Activated naive CD8-positive, alpha-beta T cell treated with anti-CD3 and anti-CD28 coated beads for 36 hours (primary cell): ENCODE measurements at places on chromosomes 5 and 9. TPM values are rescaled to one million over a fixed set of nuclear protein-coding genes. Genes with fewer than 3 reads are reported as not detected.

DNA sequence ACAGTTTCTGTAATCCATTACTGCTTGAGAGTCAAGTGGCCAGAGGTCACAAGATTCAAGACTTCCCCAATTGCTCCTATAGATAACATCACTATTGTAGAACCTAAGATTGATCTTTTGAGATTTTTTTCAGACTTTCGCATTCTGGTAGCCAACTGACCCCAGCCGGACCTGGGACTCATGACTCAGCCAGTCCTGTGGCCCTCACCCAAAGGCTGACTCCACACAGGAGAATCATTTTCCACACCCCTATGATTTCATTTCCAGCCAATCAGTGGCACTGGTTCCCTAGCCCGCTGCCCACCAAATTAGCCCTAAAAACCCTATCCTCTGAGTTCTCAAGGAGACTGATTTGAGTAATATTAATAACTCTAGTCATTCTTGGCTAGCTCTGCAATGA lies 36.2 kb downstream of the TARS1 start:
- DNase-seq: no peak

DNA sequence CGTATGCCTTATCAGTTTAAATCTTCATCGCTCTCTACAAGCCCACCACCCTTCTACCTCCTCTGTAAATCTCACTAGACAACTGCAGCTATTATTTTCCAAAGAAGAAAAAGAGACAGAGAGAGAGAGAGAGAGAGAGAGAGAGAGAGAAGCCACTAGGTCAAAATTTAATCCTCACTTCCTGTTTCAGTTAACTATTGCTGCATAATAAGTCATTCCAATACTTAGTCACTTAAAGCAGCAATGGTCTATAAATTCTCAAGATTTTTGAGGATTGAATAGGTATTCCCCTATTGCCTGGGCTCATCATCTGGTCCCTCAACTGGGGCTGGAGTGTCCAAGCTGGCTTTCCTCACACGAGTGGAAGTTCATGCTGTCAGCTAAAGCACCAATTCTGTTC lies 68.8 kb downstream of the ITGA1 start:
- DNase-seq: no peak

- DNase-seq: no peak
Observed at GRCh38 chr5:180526269-180526668, 32.1 kb downstream of the CNOT6 start.

- DNase-seq: no peak
Observed at GRCh38 chr9:87696641-87697040, 29.3 kb upstream of the CTSL start.

GRCh38 chr9:119859128-119859527 lies 489.9 kb upstream of the BRINP1 start:
- no peak for DNase-seq

GRCh38 chr5:93800988-93801811 lies 59.8 kb upstream of the POU5F2 start:
- DNase-seq: no peak

GRCh38 chr5:71887680-71888079 lies 168.6 kb downstream of the CARTPT start:
- no peak for DNase-seq

- DNase-seq: no peak
Observed at GRCh38 chr5:43658509-43658908, 55.5 kb downstream of the NNT start.

DNA sequence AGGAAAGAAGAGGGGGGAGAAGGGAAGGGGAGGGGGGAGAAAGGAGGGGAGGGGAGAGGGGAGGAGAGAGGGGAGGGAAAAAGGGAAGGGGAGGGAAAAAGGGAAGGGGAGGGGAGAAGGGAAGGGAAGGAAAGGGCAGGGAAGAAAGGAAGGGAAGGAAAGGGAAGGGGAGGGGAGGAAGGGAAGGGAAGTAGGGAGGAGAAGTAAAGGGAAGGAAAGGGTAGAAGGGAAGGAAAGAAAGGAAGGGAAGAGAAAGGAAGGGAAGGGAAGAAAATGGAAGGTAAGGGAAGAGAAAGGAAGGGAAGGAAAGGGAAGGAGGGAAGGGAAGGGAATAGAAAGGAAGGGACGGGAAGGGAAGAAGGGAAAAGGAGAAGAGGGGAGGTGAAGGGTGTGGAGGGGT lies 248.2 kb downstream of the EBF1 start:
- no peak for DNase-seq

- no peak for DNase-seq
Observed at GRCh38 chr5:167244583-167244982, 1046.9 kb upstream of the WWC1 start.

DNA sequence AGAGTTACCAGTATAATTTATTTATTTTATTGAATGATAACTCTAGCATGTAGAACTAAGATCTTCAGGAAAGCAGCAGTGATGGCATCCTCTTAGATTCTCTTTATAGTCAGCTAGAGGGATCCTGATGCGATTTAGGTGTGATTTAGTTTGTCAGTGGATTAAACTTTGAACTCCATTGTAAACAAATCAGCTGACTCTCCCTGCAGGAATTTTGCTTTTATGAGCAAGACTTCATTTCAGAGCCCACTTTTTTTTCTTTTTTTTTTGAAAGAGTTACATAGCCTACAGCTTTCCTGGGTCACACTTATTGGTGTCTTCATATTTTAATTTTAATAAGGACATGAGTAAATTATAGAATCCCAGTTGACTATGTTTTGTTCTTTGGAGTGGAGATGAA lies 93.8 kb upstream of the SEMA6A start:
- no peak for DNase-seq

GRCh38 chr5:133544346-133544745 lies 68.0 kb downstream of the FSTL4 start:
- DNase-seq: no peak

GRCh38 chr5:78533356-78533755 lies 115.2 kb downstream of the LHFPL2 start:
- no peak for DNase-seq

- DNase-seq: no peak
Observed at GRCh38 chr5:179437341-179438001, 92.2 kb upstream of the ADAMTS2 start.

DNA sequence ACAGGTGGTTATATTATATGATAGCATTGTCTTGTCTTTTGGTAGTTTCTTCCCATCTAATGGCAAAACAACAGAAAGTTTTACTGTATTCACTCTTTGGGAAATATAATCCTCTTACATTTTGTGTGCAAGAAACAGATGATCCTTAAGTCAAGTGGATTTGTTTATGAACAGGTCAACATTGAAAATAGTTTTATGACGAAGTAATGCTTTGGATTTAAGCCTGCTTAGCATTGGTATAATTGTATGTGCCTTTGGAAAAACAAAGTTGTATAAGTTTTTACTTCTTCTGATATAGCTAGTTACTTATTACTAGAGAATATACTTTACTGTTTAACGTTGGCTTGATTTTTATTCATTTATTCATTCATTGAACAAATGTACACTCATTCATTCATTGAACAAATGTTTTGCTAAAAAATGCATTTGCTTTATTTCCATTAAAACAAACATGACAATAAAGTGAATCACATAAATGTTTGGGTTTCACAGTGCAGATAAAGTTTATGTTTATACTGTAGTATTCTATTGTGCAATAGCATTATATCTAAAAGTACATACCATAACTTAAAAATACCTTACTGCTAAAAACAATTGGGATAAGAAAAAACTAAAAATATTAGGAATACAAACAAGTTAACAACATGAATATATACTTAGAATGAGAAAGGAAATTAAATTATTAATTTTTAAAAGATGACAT lies 12.3 kb downstream of the SGCD start:
- no peak for DNase-seq

DNA sequence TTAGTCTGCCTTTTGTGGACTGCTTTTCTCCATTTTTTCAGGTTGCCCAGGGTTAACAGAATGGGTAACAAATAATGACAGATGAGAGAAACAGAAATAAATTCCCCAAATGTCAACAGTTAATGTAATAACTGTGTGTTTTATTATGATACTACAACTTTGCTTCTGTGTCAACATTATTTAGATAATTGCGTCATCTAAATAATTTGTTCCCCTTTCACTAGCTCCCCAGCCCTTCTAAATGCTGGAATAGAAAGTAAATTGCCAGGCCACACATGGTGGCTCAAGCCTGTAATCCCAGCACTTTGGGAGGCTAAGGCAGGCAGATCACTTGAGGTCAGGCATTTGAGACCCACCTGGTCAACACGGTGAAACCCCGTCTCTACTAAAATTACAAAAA lies 53.5 kb downstream of the RNF38 start:
- no peak for DNase-seq

DNA sequence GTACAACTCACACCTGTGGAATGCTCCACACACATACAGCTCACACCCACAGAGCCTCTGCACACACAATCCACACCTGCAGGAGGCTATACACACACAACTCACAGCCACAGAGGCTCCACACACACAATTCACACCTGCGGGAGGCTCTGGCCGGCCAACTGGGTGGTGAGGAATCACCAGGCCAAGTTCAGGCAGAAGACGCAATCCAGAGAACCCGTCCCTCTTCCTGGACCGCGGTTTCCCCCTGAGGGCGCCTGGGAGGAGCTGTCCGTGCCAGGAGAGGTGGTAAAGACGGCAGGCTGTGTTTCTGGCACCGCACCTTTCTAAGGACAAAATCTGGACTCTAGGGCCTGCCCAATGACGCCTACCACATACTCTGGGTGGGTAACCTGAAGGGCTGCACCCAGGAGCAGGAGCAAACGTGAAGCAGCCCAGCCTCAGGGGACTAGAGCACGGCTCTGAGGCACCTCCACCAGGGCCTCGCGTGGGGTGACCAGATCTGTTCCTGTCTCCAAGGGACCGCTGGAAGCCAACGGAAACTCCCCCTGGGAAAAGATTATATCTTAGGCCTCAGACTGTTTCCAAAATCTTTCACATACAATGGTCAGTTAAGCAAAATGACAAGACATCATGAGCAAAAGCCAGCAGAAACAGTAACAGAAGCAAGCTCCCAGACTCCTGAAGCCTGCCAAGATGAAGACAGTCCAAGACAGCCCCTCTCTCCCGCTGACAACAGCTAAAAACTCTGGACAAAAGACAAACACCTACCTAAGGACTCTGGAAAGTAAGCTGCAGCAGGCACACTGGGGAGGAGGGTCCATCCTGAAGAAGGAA lies 16.9 kb downstream of the CAMSAP1 start:
- no peak for DNase-seq

DNA sequence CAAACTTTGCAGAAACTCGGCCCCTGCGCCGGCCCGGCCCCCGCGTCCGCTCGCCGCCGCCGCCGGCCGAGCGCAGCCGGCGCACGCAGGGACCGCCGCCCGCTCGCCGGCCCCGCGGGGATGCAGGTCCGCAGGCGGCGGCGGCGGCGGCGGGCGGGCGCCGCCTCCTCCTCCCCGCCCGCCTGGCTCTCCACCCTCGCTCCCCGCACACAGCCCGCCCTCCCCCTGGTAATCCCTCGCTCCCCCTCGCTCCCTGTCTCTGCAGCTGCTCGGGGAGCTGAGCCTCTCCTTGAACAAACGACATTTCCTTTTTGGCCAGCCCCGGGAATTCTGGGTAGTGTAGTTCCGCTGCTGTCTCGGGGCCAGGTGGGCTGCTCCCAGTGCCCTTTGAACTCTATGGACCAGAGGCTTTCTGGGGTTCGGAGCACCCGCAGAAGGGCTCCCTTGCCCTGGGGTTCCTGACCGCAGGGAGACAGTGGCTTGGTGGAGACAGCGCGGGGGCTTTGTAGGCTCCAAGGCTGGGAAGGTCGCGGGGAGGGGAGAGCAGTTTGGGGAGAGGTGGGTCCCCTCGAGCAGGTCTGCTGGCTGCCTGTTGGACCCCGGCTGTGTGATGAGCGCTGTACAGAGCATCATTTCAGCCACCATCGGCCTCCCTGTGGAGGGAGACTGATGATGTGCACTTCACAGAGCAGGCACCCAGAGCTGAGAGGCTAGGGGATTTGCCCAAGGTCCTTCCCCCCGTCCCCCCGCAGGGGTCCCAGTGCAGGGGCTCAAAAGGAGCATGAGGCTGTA lies 1.8 kb upstream of the FAM78A start:
- peak; percentile 75 for DNase-seq

DNA sequence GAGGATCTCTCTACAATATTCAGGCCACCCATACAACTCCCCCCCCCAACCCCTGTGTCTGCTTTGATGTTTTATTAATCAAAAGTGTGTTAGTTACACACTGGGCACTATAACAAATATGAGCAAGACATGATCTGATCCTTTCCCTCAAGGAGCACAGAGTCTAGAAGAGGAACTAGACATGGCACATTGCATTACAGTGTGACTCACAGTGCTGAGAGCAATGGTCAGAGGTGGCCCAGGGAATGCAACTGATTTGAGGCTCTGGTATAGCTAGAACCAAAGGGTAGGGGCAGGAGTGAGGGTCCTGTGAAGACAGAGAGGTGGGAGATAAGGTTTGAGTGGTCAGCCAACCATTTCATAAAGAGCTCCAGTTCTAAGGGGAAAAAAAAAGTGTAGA lies 539.2 kb downstream of the ACTL7B start:
- DNase-seq: no peak

- no peak for DNase-seq
Observed at GRCh38 chr5:593511-593910, 18.6 kb upstream of the CEP72 start.

GRCh38 chr5:133222521-133222920 lies 170.7 kb downstream of the HSPA4 start:
- DNase-seq: no peak

- DNase-seq: no peak
Observed at GRCh38 chr9:4293293-4293941, 6.5 kb downstream of the GLIS3 start.

DNA sequence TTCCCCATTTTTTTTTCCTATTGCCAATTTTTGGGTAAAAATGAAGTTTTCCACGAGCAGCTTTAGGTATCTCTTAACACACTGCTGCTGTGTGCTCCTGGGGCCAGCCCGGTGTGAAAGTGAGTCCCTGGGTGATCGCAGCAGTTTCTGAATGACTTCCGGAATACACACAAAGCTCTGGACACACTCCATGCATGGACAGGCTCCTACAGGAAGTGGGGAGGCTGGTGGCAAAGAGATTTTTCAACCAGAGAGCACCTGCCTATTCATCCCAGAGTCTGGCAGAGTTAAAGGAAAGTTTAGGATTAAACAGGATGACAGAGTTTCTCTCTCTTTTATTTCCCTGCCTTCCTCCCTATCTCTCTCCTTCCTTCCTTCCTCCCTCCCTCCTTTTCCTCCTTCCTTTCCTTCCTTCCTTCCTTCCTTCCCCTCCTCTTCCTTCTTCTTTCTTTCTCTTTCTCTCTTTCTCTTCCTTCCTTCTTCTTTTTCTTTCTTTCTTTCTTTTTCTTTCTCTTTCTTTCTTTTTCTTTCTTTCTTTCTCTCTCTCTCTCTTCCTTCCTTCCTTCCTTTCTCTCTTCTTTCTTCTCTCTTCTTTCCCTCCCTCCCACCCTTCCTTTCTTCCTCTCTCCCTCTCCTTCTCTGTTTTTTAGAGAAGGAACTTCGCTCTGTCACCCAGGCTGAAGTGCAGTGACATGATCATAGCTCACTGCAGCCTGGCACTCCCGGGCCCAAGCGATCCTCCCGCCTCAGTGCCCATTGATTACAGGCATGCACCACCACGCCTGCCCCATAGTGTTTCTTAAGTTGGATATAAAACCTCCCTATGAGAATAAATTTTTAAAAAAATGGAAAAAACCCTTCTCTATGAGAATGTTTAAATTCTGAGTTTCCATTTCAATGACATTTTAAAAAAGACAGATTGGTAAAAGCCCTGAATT lies 38.7 kb upstream of the UBTD2 start:
- DNase-seq: no peak

ZFP2 gene
- total RNA-seq: 0.37 TPM

ZNF474 gene
- total RNA-seq: not detected

PCDHA9 gene
- not detected for total RNA-seq

TEX48 gene
- 0.80 TPM for total RNA-seq

BSPRY gene
- total RNA-seq: 11.7 TPM

PFN3 gene
- total RNA-seq: not detected

SLCO6A1 gene
- not detected for total RNA-seq

CCL19 gene
- not detected for total RNA-seq

IFNA2 gene
- not detected for total RNA-seq

STOML2 gene
- total RNA-seq: 260 TPM

SPDL1 gene
- total RNA-seq: 50.4 TPM

PCDHB3 gene
- not detected for total RNA-seq
